ENCODE measurements at places on chromosomes 5 and 9.
A peak's percentile ranks its signal among the peaks of the same experiment; 100 is the strongest.

DNA sequence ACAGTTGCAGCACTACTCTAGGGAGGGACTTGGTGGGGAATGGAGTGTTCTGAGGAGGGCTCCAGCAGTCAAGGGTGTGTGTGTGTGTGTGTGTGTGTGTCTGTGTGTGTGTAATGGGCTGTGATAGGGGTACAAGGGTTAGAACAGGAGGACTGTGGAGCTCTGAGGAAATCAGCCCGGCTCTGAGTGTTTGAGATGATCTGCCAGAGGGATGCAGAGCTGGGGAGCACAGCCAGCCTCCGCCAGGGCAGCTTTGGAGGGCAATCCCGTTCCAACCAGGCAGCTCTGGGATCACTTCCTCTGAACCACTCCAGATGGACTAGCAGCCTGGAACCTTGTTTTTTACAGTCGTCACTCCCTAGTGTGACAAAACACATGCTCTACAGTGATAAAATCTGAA, 3.0 kb upstream of the SLC6A7 start:
- DNase-seq: no peak

DNA sequence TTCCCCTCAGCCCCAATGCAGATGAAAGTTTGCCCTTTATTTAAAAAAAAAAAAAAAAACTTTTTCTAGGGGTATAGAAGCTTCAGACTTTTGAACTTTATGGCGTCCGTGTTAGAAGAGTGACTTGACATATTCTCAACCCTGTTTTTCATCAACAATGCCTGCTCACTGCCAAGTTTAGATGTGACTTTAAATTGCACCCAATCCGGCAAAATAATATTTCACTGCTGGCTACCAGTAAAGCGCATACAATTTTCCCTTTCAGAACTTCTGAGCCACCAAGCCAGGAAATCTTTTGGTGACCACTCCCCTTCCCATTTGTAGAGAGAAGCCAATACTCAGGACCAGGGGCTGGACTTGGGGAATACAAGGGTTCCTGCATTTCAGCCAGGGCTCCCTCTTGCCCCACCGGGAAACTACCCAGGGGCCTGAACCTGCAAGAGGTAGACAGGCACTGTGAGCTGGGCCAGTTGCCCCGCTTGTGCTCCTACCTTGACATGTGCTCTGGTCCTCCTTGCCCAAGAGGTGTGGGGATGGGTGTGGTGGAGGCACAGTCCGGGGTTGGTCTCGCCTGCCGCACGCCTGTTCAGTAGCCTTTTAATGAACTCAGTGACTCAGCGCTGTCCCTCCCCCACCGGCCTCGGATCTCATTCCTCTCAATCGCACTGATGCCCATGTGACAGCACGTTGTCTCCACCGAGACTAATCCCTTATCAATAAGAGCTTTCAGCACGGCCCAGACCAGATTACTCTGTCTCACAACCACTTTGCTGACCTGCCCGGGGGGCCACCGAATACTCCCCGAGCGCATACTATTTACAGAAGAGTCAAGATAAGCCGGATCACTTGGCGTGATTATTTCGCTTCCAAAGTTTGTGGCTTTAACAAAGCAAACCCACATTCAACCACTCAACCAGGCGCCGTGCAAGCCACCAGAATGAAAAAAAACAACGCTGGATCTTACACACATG, 226.4 kb downstream of the DCP2 start:
- no peak for DNase-seq

DNA sequence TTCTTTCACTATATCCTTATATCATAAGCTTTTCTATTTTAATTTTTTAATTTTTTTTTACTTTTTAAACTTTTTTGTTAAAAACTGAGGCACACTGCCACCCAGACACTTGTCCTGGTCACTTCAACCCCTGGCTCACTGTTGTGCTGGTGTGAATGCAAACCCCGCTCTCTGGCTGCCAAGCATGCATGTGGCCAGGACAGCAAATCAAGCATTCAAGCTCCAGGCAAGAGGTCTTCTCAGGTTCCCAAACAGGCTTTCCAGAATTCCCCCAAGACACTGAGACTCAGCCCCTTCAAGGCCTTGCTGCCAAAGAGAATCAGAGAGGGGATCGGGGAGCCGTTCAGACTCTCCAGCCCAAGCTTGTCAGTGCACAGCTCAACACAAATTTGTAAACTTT, 139.9 kb downstream of the FANCC start:
- DNase-seq: no peak

GRCh38 chr5:42250-42649, 49.7 kb upstream of the PLEKHG4B start:
- DNase-seq: no peak

DNA sequence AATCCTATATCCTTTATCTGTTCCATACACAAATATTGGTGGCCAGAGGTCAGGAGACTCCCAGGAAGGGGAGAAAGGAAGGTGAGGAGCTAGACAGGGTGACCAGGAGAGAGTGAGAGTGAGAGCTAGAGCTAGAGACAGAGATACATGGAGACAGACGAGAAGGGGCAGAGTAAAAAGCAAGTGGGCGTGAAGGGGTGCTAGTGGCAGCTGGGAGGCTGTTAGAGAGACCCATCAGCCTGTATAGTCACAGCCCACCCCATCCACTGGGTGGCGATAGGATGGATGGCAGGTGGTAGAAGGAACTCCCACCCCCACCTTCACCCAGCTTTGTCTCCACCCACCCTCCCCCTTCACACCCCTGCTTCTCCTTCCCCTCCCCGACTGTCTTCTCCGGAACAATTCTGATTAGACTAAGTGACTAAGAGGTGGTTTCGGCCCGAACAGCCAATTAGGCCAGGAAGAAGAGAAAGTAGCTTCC, 32.8 kb downstream of the PCDH1 start:
- no peak for DNase-seq

- peak; percentile 15 for DNase-seq
Measured at GRCh38 chr9:127199001-127199791, 65.4 kb upstream of the GARNL3 start.

- no peak for DNase-seq
Measured at GRCh38 chr5:173627860-173628392, 11.5 kb upstream of the BOD1 start.

GRCh38 chr9:114108016-114108833, 9.1 kb upstream of the KIF12 start:
- no peak for DNase-seq

GRCh38 chr5:132668706-132669454, 4.9 kb upstream of the IL4 start:
- no peak for DNase-seq

DNA sequence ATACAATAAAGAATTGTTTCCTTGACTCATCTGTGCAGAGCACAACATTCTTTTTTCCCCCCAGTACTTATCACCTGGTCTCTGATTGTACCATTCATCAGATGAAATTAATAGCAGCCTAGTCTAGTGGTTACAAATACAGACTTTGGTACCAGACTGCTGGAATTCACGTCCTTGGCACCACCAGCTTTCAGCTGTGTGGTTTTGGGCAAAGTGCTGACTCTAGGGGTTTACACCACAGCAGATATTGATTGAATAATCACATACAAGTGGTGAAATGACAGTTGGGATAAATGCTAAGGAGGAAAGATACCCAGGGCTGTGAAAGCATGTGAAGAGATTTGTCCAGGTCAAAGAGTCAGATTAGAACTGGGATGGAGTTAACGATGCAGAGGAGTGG, 79.3 kb upstream of the ATP10B start:
- no peak for DNase-seq

DNA sequence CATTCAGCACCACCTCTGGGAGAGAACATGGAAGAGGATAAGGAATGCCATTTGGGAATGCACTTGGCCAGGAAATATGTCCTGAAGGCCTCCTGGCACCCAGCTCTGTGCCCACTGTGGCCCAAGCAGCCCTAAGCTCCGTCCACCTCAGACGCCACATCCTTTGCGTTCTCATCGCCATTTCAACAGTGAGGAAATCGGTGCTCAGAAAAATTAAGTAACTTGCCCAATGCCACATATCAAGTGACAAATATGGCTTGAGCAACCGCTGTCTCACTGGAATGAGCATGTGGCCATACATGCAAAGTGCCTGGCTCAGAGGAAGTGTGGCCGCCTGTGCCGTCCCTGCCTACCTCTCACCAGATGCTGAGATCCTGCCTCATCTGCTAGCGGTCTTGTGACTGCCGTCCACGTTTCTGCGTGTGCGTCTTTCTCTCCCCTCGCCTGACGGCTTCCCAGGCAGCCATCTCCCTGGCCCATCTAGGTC, 984 bp upstream of the DOK3 start:
- no peak for DNase-seq

DNA sequence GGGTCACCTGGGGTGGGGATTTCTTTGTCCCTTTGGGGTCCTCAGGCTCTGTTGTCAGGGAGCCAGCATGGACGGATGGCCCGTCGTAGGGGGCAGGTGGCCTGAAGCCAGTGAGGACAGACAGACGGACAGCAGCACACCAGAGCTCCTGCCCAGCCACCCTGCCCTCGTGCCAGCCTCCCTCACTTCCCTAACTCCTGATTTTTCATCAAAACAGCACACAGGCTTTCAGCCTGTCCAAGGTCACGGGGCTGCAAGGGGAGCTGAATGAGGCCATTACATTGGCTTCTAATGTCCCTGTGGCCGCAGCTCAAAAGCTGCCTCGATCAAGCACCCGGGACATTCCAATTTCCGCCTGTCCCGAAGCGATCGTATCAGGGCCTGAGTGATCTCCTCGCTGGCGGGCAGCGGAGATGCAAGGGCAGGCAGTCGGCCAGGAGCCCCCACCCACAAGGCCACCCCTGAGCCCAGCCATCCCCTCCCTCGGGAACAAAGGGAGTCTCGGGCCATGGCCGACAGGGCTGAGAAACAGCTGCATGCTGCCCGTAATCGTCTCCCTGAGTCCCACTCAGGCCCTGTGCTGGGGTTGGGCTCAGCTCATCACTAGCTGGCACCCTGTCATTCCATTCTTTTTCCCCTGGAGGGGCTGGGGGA, 50.5 kb upstream of the RNU6ATAC start:
- DNase-seq: no peak

- DNase-seq: no peak
Measured at GRCh38 chr9:34492051-34492450, 30.7 kb downstream of the ENHO start.

- no peak for DNase-seq
Measured at GRCh38 chr9:269081-269711, 54.5 kb downstream of the DOCK8 start.

- no peak for DNase-seq
Measured at GRCh38 chr9:69153707-69154521, 20.2 kb upstream of the TJP2 start.

DNA sequence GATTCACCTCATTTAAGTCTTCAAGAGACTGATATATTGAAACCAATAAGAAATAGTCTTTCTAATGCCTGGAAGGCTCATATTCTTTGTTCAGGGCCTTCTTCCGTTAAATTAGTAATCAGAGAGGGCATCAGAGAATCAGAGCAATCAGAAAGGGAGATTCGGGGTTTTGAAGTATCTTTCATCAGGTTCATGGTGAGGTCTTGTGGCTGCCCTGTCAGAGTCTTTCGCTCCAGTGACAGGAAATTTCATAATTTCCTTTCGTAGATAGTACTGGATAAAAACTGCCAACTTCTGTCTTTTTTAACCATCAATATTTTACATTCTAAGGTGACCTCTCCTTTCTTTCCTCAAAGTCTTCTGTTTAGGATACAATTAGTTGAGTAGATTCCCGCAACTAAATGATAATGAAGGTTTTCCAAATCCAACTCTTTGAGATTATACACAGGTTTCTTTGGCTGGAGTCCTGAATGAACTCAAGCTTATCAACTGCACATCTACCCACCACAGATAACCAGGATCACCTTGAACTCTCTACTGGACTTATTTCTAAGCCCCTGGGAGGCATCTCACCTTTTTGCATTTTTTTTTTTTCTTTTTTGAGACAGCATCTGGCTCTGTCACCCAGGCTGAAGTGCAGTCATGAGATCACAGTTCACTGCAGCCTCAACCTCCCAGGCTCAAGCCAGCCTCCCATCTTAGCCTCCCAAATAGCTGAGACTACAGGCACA, 5.5 kb downstream of the IL31RA start:
- peak; percentile 25 for DNase-seq

DNA sequence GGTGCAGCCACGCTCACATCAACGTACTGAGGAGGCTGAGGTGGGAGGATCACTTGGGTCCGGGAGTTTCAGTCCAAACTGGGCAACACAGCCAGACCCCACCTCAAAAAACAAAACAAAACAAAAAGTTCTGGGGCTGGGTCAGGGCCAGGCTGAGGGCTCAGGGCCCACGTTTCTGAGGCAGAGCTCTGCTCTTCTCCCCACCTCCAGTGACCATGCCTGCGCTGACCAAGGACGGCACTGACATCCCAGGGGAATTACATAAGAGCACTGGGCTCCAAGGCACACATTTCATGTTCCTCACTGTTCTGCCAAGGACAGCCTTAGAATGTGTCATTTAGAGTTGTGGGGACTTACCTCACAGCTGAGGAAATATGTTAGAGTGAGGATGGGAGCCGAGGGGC, 40.4 kb upstream of the TESK1 start:
- no peak for DNase-seq

GRCh38 chr5:141492168-141492885, 3.4 kb downstream of the PCDHGC5 start:
- DNase-seq: no peak

GRCh38 chr5:62742207-62742606, 163.6 kb downstream of the LRRC70 start:
- DNase-seq: no peak

- DNase-seq: no peak
Measured at GRCh38 chr5:76386360-76386759, 16.7 kb upstream of the IQGAP2 start.

Measured in NK-92 treated with Interleukin-12 subunit alpha and Interleukin-12 subunit beta, amount 100 ng/mL, for 24 hours (cell line).